ENCODE measurements at places on chromosomes 3 and 15.
A peak's percentile ranks its signal among the peaks of the same experiment; 100 is the strongest.

GRCh38 chr3:69864141-69864540, 124.9 kb downstream of the MITF start:
- no peak for DNase-seq

- no peak for DNase-seq
These were observed 507 bp downstream of the SLC12A6 start for GRCh38 chr15:34336991-34337556.

DNA sequence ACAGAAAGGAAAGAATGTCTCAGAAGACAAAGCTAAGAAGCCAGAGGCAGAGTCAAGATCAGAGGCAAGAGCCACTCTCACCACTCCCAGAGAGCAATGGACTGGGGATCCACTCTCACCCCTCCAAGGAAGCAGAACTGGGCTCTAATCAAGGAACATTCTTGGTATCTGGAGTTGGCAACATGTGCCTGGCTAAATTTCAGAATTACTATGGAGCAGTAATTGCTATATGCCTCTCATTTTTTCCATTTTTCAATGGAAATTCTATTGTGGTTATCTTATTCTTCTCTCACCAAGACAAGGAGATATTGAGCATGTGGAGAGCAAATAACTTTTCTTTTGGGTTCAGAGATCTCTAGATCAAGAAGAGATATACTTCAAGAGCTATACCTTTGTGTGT, 22.1 kb downstream of the MASP1 start:
- DNase-seq: no peak

GRCh38 chr15:79967298-79968182, 3.5 kb downstream of the BCL2A1 start:
- DNase-seq: no peak

- DNase-seq: no peak
These were observed 102.2 kb downstream of the CTNNB1 start for GRCh38 chr3:41301548-41301947.

GRCh38 chr15:89781055-89781454, 4.9 kb downstream of the MESP2 start:
- no peak for DNase-seq

DNA sequence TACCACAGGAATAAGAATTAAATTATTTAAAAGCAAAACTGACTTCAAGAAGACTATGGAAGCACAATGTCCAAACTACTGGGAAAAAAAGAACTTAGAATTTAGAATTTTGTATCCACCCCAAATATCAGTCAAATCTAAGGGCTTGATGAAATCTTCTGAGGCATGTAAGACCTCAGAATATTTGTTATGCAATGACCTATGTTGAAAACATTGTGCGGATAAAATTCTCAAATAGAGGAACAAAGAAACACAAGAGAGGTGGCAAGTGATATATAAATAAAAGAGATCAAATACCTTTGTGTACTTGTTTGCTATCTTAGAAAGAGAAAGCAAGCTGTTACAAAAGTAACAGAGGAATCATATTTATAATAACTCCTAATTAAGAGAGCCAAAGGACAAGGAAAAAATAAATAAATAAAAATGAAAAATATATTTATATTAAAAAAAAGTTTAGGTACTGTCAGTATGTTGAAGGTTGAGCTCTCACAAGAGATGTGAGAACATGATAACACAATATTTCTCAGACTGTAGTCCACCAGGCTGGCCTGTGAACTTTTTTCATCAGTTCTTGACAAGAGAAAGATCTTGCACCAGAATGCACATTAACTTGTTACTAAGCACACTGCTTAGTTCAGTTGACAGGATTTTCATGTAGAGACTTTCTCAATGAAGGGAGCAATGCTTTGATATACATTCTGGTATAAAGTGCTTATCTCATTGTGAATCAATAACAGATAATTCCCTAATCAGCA, 50.0 kb downstream of the CPA3 start:
- no peak for DNase-seq

- DNase-seq: no peak
These were observed 283.8 kb upstream of the ADAMTS9 start for GRCh38 chr3:64971602-64972001.

- DNase-seq: no peak
These were observed 845.9 kb downstream of the TBL1XR1 start for GRCh38 chr3:176351408-176351807.

DNA sequence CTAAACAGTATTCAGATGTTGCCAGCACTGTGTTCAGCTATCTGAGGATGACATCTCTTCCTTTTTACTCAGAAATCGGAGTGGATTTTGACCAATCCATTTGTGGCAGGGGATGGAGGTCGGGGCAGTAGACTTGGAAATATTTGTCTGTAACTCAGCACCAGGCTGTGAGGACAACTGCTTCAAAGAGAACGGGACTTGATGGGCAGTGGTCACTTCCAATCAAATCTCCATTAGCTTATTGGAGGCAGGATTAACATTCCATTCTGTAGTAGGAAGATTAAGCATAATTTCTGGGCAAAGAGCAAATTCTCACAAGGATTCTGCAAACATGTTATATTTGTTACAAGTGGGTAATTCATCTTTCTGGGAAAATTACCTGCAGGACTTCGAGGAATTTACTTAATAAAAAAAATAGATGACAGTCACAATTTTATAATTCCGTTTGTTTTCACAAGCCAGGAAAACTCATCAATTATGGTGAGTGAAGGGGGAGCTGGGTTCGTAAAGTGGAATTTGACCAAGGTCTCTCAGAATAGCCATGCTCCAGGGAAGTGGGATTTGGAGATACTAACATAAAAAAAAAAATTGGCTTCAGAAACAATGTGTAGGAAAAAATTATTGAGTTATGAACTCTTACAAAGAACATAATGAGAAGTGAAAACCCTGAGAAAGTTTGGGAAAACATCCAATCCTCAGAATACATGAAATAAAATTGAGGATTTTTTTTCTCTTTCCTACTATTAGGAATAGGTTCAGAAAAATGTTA, 18.1 kb downstream of the CRABP1 start:
- peak; percentile 71 for DNase-seq

DNA sequence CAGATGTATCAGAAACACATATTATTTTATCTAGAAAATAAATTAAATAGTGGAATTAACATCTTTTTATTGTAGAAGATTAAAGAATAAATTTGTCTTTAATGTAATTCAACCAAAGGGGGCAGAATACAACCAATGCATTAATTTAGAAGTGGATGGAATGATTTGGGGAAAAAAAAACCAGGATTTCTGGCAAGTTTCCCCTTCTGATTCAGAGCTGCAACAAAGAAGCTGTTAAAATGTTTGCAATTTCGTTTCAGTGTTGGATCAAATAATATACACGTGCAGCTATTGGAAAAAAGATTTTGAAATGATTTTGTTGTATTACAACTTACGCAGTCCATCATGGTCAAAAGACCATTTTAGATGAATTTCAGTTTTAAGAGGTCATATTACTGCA, 71.6 kb upstream of the ZNF280D start:
- DNase-seq: no peak

GRCh38 chr15:41832875-41833274, 5.0 kb downstream of the JMJD7 start:
- DNase-seq: no peak

GRCh38 chr3:194320744-194321243, 30.3 kb downstream of the CPN2 start:
- DNase-seq: no peak

DNA sequence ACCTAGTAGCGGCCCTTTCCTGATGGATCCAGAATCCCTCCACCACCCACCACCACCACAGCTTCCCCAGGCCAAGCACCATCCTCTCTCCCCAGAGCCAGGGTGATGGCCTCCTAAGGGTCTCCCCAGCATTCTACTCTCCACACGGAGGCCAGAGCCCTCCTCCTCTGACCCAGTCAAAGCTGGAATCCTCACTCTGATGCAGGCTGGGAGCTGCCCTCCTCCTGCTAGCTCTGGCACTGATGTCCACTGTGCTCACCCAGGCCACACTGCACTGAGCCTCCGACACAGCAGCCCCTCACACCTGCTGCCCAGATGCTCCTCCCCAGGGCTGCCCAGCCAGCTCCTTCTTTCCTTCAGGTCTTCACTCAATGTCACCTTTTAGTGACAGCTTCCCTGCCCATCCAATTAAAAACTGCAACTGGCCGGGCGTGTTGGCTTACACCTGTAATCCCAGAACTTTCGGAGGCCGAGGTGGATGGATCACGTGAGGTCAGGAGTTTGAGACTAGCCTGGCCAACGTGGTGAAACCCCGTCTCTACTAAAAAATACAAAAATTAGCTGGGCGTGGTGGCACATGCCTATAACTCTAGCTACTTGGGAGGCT, 21.0 kb downstream of the XXYLT1 start:
- DNase-seq: peak; percentile 8

GRCh38 chr3:115624029-115624741, 875 bp downstream of the GAP43 start:
- no peak for DNase-seq

- no peak for DNase-seq
These were observed 220.5 kb downstream of the SQOR start for GRCh38 chr15:45855210-45855906.

DNA sequence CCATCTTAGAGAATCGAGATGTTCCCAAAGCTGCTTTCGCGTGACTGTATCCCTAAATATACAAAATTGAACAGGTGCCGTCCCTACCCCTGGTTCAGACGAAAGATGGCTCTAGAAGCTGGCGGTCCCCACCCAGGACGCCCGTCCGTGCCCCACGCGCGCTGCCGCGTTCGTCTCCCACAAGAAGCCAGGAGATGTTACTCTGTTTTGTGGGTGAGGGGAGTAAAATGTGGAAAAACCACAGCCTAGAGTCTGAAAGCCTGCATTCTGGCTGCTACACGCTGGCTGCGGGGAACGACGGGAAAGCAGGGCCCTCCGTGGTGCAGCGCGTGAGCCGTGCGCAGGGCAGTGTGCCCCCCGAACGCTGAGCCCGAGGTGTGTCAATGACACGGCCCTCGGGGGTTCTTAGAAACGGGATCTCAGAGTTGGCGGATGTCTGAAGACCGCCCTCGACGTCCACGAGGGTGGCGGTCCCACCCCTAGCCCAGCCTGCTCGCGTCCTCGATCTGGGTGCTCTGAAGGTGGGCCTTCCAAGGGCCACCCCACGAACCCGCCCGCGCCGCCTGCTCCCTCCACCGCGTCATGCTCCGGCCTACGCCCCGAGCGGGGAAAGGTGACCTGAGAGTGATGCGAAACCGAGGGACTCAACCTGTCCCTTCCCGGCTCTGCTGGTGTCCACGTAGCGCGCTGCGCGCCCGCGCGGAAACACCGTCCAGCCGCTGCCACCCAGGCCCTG, 95.6 kb downstream of the OCA2 start:
- DNase-seq: no peak

DNA sequence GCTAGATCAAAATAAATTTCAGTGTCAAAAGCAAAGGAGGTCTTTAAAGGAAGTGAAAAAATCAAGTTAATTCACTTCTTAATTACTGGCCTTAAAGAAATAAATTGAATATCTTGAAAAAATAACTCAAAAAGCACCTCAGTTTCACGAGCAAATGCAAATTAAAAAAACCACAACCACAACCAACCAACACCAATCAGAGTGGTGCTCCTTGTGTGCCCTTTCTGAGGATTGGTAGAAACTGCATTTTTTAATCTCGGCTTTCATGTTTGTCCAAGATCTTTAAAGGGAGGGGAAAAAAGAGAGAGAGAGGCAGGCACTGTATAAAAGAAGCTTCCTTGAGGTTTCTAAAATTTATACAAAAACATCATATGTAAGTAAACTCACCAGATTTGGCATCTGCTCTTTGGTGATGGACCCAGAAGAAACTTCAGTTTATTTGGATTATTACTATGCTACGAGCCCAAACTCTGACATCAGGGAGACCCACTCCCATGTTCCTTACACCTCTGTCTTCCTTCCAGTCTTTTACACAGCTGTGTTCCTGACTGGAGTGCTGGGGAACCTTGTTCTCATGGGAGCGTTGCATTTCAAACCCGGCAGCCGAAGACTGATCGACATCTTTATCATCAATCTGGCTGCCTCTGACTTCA, at the start of gene GPR15:
Gene GPR15 (plus strand): TSS at position 357 of the 653 bp plus-strand sequence. CDS start 56 bp downstream, at position 413.
- no peak for DNase-seq

- DNase-seq: peak; percentile 81
These were observed 58.2 kb downstream of the ZBTB38 start for GRCh38 chr3:141426404-141427034.

- DNase-seq: no peak
These were observed 15.1 kb downstream of the PLSCR5 start for GRCh38 chr3:146589899-146590508.

DNA sequence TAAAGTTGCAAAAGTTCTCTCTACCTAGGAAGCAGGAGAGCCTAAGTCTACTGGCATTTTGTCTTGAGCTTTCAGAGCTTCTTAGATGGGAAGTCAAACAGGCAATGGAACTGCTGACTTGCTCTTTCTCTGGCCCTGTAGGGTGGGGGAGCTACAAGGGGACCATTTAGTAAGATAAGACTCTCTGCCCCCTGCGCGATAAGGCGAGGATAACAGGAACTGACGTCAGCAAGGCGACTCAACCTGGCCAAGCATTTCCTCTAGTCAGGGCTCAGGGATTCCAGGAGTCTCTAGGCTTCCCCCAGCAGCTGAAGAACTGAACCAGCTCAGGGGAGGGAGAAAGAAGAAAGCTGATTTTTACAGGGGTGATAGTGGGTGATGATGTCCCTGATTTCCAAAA, 5.8 kb downstream of the RARB start:
- DNase-seq: no peak

DNA sequence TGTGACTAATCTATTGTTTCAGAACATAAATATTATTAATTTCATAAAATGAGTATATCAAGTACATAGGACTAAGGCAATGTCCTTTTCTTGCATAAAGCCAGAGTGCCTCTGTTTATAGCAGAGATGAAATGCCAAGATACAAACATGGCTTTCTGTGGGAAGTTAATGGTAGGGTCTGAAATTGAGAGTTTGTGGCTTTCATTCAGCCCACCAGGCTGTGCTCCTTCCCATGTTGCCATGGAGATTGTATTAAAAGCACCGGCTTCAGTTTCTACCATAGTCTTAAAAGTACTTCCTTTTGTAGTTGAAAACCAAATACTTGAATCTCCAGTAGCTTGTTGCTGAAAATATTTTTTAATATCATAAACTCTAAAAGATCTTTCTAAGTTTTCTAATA, 114.0 kb downstream of the LRRC28 start:
- DNase-seq: no peak

DNA sequence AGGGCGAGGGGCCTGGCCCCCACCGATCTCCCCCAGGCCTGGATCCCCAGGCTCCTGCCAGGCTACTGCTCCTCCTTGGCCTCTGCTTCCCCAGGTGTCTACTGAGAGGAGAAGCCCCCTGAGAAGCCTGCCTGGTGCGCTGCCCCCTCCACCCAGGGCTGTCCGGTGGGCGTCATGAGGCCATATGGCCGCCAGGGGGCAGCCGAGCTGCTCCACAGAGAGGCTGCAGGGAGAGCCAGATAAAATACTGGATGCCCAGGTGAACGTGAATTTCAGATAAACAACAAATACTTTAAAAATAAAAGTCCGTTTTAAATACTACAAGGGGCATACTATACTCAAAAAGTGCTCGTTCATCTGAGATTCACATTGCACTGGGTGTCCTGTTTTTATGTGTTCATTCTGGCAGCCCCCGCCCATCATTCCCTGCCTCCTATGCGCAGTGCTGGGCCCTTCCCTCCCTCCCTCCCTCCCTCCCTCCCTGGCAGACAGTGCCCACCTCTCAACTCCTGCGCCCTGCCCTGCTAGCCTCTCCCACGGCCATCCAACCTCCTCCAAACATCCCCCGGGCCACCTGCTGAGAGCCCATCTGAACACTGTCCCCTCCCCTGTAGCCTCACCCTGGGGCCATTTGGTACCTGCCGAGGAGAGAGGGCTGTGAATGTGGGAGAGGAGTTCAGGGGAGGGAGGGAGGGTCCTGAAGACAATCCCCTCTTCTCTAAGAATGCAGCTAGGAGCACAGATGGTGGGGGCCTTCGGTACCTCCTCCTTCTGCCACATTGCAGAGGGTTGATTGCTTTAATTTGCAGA, 29.6 kb downstream of the PSTPIP1 start:
- DNase-seq: peak; percentile 79

- DNase-seq: no peak
These were observed 62.8 kb downstream of the CRYBG3 start for GRCh38 chr3:97884586-97885123.
